Activated CD8-positive, alpha-beta memory T cell treated with anti-CD3 and anti-CD28 coated beads for 48 hours (primary cell): ENCODE measurements at places on chromosomes 4 and X.

DNA sequence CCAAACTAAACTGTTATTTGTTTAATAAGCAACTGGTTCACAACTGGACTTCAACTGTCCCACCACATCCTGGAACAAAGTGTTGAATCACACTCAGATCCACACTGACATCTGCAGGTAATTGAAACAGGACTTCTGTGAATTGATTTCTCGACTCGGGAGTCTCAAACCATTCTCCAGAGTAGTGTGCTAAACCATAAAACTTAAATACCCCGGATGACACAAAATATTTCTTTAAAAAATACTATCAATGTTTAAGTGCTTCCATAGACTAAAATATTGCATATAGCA, 95.4 kb upstream of the PLAC1 start:
- DNase-seq, result no peak

DNA sequence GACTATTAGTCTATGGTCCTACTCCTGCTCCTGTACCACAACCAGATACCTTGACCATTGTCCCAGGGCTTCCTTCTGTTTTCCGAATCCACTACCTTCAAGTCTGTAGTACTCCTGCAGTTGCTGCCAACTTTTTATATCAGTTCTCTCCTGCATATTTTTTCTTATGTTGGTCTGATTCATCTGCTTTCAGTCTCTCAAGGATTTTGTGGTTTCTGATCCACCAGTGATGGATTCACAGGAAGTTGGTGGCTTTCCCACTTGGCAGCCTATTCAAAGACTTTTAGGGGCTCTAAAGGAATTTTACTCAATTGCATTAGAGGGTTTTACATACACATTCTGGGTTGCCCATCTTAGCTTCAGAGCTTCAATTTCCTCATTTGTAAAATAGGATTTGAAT, 23.6 kb downstream of the KIF4A start:
- DNase-seq, result no peak

DNA sequence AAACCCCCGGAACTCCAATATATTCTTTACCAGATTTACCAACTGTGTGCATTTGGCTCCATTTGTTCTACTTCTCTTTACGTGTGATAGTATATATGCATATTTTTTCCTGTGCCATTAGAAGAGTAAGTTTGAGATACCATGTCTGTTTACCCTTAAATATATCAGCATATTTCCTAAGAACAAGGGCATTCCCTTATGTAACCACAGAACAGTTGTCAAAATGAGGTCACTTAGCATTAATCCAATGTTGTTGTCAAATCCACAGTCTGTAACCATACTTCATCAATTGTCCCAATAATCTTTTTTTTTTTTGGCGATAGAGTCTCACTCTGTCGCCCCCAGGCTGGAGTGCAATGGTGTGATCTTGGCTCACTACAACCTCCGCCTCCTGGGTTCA, 55.2 kb downstream of the TBC1D14 start:
- no peak for DNase-seq

DNA sequence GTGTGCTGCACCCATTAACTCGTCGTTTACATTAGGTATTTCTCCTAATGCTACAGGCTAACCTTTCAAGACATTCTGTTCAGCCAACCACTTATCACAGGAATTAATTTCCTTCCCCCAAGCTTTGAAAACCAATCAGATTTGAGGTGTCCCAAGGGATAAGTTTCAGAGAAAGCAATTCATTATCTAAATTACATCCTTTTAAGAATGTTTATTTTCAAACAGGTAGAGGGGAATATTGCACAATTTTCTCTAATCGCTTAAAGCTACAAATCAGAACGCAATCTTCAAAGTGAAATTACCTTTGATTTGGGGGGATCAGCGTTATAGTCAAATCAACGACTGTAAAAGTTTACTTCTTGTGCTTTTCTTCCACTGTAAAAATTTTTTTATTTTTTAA, 1.6 kb downstream of the CLOCK start:
- no peak for DNase-seq

DNA sequence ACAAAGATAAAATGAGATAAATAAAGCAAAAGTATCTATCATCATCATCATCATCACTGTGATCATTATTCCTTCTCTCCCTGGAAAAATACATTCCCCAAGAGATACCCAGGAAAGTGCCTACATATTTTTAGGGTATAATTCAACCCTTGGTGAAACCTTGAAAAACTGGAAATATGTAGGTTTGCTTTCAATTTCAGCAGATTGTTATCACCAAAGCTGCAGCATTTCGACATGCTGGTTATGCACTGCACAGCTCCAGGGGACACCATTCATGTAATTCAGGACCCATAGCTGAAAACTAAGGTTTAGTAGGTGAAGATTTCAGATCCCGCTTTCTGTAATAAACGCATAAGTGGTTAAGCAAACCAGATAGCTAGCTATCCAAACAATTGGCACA, 28.4 kb upstream of the FBXW7 start:
- no peak for DNase-seq

- DNase-seq, result no peak
Observed at GRCh38 chrX:39017716-39018115, 216.5 kb downstream of the MID1IP1 start.

DNA sequence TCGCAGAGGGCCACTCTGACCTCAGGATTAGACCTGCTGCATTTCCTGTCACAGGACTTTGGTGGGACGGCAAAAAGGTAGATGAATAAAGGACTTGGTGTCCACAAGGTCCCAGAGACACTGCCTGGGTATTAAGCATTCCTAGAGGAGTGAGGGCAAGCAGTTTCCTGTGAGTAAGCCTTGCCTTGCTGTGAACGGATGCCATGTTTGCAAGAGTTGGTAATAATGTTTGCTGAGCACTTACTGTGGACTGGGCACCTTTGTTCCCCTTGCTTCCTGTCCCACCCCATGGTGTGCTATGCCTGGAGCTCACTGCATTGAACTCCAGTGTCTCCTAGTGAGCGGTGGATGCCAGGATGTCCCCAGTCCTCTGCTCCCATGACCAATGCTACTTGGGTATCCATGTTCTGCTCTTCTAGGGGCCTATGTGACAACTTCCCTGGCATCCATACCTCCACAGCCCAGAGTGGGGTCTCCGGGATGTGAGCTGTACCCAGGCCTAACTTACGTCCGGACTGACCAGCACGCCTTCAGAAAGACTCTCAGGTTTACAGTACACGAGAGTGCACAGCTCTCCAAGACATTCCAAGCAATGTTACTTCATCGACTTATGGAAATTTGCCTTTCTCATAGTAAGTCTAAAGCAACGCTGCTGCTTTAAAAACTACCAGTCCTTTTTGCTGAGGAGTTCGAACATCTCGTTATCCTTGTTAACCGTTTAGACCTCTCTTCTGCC, 95.5 kb upstream of the MSX1 start:
- no peak for DNase-seq

DNA sequence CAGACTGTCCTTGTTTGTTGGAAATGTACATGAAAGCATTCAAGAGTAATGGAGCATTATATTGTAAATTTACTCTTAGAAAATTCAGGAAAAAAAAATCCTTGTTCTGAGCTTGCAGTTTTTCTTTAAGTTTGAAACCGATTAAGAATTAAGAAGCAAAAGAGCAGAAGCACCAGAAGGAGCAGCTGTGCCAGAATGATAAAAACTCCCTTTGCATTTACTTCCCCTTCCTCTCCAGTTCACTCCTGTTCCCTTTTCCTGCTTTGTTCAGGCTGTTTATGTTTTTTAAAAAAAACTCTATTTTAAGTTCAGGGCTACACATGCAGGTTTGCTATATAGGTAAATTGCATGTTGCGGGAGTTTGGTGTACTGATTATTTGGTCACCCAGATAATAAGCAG, 90.3 kb downstream of the ATOH1 start:
- DNase-seq, result no peak

- DNase-seq, result no peak
Observed at GRCh38 chr4:164771088-164771487, 17.2 kb downstream of the SMIM31 start.

DNA sequence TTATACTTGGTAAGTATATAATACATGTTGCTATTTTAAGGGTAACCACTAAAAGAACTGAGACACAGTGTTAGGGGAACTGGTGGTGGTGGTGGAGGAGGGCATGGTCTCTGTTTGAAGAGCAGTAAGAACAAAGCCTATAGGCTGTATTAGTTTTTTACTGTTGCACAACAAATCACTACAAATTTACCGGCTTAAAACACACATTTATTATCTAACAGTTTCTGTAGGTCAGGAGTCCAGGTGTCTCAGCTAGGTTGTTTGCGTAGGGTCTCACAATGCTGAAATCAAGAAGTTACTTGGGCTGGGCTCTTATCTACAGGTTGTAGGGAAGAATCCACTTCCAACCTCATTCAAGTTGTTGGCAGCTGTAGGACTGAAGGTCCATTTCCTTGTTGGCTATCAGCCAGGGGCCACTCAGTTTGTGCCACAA, 52.6 kb downstream of the CASK start:
- DNase-seq, result no peak

DNA sequence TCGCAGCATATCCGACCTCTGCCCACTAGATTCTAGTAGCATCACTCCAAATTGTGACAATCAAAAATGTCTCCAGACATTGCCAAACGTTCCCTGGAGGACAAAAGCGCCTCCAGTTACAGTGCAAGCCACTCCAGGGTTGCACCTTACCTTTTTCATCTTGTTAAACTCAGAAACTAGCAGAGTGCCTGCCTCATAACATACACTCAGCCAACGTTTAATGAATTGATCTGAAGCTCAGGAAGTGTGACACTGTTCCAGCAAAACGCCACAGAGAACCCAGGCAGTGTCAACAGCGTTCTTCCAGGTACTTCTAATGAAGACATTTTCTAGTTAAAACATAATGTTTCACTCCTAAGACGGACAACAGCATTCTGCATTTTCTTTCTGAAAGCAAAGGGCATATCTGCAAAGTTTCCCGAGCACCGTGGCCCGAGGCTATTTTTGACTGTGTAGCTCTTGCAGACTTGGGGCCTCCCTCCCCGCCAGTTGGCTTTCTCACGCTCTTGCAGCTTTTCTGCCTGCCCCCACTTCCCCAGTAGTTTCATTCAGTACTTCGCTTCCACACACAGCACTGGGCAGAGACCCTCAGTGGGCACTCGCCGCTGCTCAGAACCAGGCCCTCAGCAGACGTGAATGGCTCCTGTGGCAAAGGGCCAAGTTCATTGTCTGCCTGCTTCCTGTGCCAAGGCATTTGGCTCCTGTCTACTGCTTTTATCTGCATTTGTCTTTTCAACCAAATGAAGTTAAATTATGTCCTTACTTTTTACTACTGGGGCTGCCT, 133.4 kb upstream of the TTC29 start:
- DNase-seq, result no peak

DNA sequence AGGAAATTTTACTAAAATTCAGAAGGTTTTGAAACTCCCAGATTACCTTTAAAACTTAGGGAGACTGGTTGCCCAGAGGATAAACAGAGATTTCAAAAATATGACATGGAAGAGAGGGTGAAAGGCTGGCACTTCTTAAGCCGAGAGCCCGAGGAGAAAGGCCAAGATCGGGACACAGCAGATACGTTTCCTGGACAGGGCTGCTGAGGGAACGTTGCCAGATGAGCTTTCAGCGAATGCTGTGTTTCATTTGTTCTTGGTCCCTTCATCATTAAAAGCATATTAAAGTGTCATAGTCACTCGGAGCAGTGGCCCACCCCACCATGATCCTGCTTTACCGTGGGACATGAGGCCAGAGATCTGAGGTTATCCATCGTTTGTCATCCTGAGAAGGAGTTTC, 37.9 kb upstream of the STOX2 start:
- DNase-seq, result no peak

DNA sequence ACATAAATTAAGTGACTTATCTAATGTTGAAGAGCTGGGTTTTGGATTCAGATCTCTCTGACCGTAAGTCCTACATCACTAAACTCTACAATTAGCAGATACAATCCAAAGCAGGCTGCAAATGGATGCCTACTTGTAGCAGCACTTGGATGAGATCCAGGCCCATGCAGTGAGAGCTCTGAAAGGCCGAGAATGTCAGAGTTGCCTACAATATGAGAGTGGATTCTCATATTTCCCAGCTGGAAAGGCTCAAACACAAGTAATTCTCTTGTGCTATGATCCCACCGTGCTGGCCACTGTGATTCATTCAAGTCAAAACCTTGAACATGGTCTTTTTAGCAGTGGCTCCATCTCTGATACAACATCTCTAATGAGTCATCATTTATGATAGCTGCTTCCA, 125.4 kb upstream of the CHRDL1 start:
- no peak for DNase-seq

DNA sequence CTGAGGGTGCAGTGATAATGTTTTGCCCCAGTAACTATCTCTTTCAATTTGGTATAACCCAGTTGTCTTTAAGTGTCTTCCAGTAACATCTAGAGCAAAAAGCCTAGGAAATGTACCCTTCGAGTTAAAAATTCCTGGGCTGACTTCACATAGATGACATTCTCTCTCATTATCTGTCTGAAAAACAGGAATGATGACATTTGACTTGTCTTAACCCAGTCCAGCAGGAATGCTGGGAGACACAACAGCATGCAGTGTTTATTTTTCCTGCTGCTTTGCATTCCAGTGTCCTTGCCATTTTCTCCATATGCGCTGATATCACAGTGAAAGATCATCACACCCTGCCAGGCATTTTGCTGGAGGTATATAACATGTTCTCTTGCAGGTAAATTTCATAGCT, 130.0 kb downstream of the SOWAHB start:
- no peak for DNase-seq

DNA sequence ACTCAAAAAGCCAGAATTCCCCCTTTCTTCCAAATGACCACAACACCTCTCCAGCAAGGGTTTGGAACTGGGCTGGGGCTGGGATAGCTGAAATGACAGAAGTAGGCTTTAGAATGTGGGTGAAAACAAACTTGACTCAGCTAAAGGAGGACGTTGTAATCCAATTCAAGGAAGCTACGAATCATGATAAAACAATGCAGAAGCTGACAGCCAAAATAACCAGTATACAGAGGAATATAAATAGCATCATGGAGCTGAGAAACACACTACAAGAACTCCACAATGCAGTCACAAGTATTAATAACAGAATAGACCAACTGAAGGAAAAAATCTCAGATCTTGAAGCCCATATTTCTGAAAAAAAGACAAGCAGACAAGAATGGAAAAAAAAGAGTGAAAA, 95.8 kb upstream of the TET2 start:
- DNase-seq, result no peak

GRCh38 chr4:181138116-181138515, 1105.1 kb upstream of the TENM3 start:
- no peak for DNase-seq

GRCh38 chr4:181761156-181761555, 482.0 kb upstream of the TENM3 start:
- DNase-seq, result no peak
